Fibroblast of the aortic adventitia (primary cell): ENCODE measurements at places on chromosomes 12 and 14.
A peak's percentile ranks its signal among the peaks of the same experiment; 100 is the strongest.

GRCh38 chr12:100199347-100200149, 1.1 kb upstream of the ACTR6 start:
- DNase-seq: peak; percentile 11

GRCh38 chr12:21301-22189, 45.0 kb upstream of the IQSEC3 start:
- no peak for DNase-seq

GRCh38 chr12:3832738-3833137, 40.5 kb downstream of the PARP11 start:
- DNase-seq: peak; percentile 3

DNA sequence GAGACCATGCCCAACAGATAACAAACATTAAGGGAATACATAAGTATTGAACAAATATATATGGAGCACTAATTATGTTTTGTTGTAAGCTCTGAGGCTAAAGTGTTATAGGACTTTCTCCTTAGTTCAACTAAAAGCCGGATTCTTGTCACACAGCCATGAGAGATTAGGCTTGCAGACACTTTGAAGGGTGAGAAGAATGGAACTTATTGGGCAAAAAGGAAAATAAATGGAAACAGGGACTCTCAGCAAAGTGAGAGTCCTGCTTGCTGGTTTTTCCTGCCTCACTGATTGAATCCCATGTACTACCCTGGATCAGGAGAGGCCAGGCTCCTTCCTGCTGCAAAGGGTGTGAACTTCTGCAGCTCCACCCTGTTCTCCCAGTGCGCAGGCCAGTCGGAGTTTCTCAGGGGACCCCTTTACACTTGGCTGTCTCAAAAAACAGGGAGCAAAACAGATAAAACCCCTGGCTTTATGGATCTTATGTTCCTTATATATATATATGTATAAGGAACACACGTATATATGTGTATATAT, 77.1 kb upstream of the FUT8 start:
- DNase-seq: no peak

DNA sequence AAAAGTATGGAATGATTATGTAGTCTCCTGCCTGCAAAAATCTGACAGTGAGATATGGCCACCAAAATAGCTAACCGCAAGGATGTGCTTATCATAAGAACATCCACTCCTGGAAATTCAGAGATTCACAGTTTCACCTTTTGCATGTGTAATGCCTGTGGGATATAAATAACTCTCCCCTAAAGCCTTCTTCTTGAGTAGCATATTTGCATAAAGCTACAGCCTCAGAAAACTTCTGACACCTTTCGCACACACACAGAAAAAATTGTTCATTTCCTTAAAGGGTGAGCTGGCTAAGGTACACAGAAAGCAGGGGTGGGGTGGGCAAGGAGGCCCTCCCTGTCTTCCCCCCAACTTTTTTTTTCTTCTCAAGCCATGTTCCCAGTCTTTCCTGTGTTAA, 3.1 kb upstream of the IGF1 start:
- DNase-seq: no peak

DNA sequence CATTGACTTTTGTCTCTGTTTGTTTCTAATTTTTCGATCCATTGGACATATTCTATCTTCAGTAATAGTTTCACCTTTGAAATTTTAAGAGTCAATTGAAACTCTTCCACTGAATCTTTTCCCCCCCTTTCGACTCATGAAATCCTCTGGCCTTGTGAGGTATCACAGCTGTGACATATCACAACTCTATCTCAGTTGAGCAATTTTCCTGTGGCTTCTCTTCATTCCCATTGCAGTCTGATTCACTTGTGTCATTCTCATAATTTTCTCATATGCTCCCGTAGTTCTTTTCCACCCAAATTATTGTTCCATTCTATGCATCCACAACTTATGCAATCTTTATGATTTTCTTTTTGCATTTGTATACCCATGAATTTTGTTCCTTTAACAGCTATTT, 261.6 kb downstream of the DACT1 start:
- DNase-seq: peak; percentile 87

DNA sequence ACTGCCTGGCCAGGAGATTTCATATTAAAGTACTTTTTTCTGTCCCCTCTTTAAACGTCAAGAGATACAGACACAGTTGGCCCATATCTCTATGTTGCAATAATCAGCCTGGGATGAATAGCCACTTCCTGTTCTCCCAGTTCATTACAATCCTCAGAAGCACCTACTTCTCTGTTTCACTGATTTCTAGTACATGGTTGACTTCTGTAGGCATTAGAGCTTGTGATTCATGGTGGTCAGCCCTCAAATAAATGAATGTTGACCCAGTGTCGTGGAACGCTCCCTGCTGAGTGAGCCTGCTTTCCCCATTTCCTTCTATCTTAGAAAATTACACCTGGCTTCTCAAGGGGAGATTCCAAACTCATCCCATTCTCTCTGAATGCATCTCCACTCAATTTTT, 416.7 kb downstream of the PDZRN4 start:
- no peak for DNase-seq

- DNase-seq: no peak
These were observed 29.7 kb downstream of the CLEC1A start for GRCh38 chr12:10069099-10069498.

- DNase-seq: no peak
These were observed 5.7 kb upstream of the CLEC14A start for GRCh38 chr14:38261620-38262019.

DNA sequence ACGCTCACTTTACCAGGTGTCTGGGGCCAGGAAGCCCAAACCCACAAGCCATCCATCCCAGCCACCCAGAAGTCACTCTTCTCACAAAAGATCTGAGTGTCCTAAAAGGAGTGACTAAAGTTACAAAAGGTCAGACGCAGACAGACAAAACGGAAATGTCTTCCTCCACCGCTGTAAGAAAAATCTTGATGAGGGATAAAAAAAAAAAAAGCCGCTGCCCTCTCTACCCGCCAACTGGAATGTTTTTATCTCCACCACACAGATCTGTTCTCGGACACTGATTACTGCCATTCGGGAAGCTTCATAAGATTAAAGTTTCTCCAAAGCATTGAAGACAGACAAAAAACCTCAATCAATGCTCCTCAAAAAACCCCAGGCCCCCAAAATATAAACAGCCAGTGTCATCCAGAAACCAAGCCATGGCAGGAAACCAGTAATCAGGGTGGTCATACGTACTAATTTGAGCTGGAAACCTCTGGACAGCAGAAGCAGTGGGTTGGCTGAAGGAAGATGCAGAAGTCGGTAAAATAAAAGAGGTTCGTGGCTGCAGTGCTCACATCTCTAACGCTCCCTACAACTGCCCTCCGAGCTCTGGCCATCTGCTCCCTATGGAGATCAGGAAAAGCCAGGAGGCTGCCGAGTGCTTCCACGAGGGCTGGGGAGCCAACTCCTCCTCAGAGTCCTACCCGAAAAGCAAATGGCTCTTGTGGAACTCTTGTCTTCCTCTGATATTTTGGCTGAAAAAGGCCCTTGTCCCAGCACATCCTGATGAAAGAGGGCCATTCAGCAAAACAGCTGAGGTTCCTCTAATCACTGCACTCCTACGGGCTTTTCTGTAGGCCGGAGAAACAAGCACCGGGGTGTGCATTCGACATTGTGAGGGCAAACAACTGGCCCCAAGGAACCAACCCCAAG, 30.3 kb downstream of the SSH1 start:
- DNase-seq: peak; percentile 69

DNA sequence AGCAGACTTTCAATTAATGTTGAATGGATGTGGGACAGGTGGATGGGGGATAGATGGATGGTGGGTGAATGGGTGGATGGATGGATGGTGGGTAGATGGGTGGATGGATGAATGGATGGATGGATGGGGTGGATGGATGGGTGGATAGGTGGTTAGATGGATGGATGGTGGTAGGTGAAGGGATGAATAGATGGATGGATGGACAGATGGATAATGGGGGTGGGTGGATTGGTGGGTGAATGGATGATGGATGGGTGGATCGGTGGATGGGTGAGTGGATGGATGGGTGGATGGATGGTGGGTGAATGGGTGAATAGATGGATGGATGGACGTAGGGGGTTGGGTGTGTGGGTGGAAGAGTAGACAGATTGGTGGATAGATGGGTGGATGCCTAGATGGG, 14.0 kb upstream of the INF2 start:
- no peak for DNase-seq
